ENCODE measurements at places on chromosomes 12 and 14.

- DNase-seq, result no peak
Observed at GRCh38 chr14:22410497-22410896, 178.5 kb downstream of the DAD1 start.

GRCh38 chr12:131387281-131388163 is 323.4 kb upstream of the SFSWAP start:
- no peak for DNase-seq

DNA sequence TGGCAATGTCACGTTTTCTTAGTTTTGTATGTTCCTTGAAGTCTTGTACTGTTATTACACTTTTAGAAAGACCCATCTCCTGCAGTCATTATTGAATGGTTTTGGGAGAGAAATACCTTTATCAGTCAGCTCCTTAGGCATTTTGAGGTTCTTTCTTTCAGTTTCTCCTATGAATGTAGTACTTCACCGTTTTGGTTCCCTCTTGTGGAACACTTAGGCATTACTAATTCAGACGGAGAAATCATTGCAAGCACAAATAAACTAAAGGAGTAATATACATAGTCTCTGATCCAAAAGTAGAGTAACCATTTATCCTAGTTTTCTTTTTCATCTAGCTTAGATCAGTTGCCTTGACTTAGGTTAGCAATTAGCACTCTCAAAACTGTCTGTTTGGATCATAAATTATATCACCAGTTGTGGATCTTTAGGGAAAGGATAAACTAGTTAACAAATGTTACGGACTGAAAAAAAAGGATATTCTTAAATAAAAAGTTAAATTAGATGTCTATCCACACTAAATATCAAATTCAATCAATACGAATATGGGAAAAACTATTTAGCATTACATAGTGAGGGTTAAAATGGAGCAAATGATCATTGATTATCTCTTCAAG is 1538.3 kb upstream of the SEL1L start:
- DNase-seq, result no peak

DNA sequence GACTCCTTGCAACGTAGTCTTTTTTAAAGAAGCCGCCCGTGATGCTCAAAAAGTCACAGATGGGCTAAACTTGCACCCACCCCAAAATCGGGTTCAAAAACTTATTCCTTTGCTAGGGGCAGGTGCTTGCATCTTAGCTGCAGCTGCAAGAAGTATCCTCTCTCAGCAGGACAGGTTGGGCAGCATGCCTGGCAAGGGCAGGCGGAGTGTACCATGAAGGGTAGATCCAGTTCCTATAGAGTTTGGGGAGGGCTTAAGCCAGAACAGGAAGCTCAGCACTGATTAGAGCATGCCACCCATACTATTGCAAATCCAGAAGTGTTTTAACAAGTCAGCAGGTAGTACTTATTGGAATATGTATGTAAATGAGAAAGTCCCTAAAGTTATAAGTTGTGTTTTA is 48.7 kb downstream of the CPM start:
- DNase-seq, result no peak

GRCh38 chr14:70707138-70708038 is 65.7 kb downstream of the TTC9 start:
- DNase-seq, result no peak

- DNase-seq, result no peak
Observed at GRCh38 chr14:51208982-51209381, 31.1 kb upstream of the TMX1 start.

DNA sequence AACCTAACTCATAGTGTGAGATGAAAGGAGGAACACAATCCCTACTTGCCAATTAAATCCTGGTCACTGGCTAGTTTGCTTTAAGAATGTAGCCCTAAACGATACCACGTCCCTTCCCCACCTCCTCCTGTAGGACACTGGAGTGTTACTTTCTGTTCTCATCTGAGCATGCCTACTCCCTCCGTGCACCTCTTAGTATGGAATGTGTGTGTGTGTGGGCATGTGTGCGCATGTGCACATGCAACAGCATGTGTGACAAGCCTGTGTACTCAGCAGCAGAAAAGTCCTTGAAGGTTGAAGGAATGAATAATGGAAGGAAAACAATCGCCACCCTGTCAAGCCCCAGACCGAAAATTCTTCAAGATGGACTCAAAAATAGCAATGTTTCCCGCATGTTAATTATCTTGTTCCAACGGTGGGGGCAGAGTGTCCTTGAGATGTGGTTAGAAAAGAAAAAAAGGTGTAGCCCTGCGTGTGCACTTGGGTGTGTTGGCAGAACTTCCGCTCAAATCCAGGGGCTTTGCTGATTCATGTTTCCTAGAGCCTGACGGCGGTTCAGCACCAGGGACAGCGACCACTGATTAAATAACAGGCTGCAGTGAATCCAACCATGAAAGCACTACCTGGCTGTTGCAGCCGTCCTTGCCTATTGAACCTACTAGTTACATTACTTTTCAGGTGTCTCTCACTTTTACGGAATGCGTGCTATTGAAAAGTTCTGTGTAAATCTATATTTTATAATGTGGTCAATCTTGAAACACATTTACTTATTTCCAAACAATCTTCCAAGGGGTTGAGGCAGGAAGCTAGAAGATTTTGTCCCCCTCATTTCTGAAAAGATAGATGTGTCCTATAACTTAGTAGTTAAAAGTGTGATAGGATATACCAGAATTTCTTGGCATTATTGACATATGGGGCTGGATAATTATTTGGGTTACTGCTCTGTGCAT is 79.8 kb downstream of the SRRM4 start:
- DNase-seq, result peak; percentile 74

GRCh38 chr12:47188576-47189441 is 109.0 kb upstream of the AMIGO2 start:
- no peak for DNase-seq

DNA sequence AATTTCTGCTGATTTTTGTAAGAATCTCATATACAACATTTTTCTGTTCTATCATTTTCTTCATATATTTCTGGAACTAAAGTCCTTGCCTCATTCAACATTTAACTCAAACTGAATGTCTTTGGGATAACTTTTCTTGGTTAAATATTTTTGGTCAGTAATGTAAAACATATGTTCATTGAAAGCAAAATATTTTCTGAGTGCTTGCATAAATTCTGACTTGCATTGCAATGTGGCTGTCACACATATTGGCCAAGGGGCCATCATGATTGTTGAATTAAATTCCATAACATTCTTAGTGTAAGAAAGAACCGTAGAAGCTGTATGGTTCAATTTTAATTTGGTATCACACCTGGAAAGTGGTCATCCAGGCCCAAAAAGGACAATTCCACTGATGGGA is 369.4 kb downstream of the GALC start:
- DNase-seq, result no peak

GRCh38 chr12:19008102-19008501 is 121.4 kb upstream of the PLEKHA5 start:
- no peak for DNase-seq

- no peak for DNase-seq
Observed at GRCh38 chr12:32155961-32156529, 49.4 kb downstream of the BICD1 start.

DNA sequence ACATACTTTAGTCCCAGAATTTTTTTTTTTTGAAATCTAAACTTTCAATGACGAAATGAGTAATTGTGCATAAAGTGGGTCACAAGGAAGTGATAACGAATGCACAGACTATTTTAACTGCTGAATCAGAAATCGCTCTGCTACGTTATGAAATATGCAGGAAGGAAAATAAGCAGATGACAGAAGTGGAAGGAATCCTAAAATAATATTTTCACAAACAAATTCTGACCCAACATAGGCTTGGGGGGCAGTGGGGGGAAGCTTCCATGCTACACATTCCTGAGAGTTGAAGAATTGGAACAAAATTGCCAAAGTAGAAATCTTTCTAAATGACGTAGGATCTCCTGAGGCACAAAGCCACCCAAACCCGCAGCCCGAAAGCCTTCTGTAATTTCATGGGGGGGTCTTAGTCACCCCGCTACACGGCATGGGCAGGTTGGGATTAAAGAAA is 89.6 kb downstream of the ARF6 start:
- DNase-seq, result no peak

- no peak for DNase-seq
Observed at GRCh38 chr12:79086541-79087296, 222.1 kb downstream of the SYT1 start.

- no peak for DNase-seq
Observed at GRCh38 chr12:2295941-2296461, 243.2 kb downstream of the CACNA1C start.

DNA sequence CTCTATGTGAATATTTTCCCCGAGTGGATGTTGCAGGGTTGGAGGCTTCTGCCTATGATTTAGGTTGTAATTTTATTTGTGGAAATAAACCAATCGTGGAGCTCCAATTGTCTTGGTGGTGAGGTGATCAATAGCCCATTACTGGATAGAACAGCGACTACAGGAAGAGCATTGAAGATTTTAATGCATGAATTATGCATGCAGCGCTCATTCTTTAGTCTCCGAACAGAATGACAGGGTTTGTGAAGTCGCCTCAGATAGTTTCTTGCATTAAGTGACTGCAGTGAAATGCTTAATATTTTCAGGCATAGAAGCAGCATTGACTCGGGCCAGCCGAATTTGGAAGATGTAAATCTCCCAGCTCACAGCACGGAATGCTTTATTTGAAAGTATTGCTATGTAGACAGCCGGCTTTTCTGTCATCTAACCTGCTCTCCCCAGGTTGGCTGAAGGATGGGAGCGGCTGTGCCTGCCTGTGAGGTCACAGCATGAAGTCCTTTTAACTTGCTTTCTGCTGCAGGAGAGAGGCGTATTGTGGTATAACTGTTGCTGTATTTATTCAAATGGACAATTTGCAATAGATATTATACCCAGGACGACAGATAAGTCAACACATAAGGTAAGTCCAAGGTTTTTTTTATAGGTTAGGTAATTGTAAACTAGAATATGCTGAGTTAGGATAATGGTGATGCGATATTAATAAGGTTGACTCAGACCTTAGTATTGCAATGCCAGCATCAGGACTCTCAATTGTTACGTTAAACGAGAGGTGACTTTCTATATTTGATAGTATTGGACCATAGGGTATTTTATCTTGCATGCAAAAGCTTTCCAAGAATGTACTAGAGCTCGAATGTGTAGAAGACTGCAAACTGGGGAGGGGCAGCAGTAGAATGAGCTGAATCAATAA is 135.7 kb downstream of the CNTN1 start:
- DNase-seq, result no peak

DNA sequence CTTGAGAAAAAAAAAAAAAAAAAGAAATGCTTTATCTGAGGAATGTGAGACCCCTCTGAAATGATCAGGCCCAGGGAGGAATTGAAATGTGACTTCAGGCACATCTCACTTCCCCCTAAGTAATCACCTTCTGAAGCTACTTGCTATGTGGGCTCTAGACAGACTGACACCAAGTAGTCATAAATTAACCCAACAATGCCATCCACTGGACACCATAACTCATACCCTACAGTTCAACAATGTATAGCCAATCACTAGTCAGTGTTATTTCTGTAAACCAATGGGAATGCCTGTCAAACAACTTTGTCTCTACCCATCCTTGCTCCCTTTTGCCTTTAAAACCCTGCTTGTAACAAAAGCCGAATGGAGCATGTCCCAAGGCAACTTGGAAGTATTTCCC is 182.7 kb upstream of the TMPO start:
- no peak for DNase-seq

GRCh38 chr14:76428611-76429010 is 52.7 kb downstream of the ESRRB start:
- DNase-seq, result no peak

DNA sequence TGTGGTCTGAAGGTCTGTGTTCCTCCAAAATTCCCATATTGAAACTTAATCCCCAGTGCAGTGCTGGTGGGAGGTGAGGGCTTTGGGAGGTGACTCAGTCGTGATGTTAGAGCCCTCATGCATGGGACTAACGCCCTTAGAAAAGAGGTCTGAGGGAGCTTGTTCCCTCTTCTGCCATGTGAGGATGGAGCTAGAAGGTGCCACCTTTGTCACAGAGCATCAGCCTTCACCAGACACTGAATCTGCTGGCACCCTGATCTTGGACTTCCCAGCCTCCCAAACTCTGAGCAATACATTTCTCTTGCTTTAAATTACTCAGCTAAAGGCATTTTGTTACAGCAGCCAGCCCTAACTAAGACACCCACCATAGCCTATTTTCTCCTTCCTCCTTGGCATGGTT is 13.9 kb downstream of the RAB15 start:
- no peak for DNase-seq

DNA sequence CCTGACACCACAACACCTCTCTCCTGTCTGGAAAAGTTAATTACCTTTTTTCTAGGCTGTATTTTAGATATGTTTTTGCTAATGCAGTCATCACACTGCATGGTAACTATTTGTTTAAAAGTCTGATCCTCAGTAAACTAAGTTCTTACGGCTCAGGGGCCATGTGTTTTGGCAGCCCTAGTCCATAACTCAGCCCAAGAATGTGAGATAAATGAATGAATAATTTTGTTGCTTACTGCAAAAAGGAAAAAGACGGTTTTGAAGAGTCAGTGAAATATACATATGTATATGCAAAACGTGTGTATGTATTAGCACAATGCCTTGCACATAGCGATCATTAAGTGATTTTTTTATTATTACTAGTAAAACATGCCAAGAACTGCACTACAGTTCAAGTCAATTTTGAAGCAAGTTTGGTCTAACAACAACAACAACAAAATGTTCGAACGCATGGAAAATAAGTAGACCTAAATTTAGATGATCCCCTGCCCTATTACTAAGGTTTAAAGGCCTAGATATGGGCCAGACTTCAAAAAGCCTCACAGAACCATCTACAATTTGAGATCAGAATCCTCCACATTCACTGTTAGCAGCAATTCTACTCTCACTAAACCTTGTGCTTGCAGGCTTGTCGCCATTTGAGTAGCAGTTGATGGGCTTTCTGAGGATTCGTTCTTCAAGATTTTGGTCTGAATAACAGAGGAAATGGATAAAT is 140.0 kb downstream of the NDUFA12 start:
- no peak for DNase-seq

GRCh38 chr12:3587402-3588013 is 96.5 kb downstream of the PRMT8 start:
- DNase-seq, result no peak

- DNase-seq, result no peak
Observed at GRCh38 chr12:23684121-23684520, 265.3 kb downstream of the SOX5 start.

- no peak for DNase-seq
Observed at GRCh38 chr14:58430156-58430555, 2.6 kb downstream of the KIAA0586 start.

- DNase-seq, result no peak
Observed at GRCh38 chr12:102454808-102455760, 25.3 kb downstream of the IGF1 start.

GRCh38 chr12:27602516-27602915 is 78.5 kb downstream of the PPFIBP1 start:
- DNase-seq, result no peak

- DNase-seq, result no peak
Observed at GRCh38 chr12:69067713-69068112, 134.7 kb upstream of the CPM start.

DNA sequence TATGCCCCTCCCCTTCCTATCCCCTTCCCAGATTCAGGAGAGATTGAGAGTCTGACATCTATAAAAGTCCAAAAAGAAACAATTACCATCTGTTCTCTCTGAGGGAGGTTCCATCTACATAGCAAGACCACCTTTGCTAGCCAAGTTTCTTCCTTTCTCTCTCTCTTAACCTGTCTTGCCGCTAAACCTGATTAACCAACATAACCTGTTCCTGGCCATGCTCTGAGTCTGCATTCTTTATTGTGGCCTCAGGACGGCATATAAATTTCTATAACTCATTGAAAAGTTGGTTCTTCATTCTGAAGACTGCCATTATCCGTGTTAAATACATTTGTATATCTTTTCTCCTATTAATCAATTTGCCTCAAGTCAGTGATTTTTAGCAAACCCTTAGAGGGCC is 594.0 kb downstream of the KCNH5 start:
- DNase-seq, result no peak

Data from NCI-H2227 treated with DMSO at 0.1 percent for 48 hours (cell line).